ENCODE measurements at places on chromosomes 2 and 18.

DNA sequence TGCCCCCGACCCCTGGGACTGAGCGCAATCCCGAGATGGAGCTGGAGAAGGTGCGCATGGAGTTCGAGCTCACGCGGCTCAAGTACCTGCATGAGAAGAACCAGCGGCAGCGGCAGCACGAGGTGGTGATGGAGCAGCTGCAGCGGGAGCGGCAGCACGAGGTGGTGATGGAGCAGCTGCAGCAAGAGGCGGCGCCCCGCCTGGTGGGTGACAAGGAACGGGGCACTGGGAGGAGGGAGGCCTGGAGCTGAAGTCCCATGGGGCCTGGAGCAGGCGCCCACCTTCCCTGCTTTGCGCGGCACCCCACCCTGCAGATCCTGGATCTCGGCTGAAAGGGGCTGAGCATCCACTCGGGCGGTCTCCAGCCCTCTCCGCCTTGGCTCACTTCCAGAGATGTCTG lies 1.2 kb downstream of the TMEM247 start:
- DNase-seq = no peak

- DNase-seq = no peak
Measured at GRCh38 chr2:70468878-70469277, 84.7 kb downstream of the TGFA start.

GRCh38 chr2:201813996-201814760 lies 7.8 kb downstream of the CDK15 start:
- no peak for DNase-seq

- DNase-seq = no peak
Measured at GRCh38 chr2:147501968-147502367, 342.9 kb upstream of the ACVR2A start.

DNA sequence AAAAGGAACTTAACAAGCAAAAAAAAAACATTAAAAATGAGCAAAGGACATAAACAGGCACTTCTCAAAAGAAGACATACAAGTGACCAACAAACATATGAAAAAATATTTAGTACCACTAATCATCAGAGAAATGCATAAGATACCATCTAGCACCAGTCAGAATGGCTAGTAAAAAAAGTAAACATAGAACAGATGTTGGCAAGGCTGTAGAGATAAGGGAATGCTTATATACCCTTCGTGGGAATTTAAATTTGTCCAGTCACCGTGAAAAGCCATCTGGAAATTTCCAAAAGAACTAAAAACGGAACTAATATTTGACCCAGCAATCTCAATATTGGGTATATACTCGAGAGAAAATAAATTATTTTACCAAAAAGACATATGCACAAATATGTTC lies 1751.3 kb upstream of the LRRTM1 start:
- no peak for DNase-seq

- no peak for DNase-seq
Measured at GRCh38 chr2:47784352-47784851, 1.5 kb downstream of the MSH6 start.

GRCh38 chr2:229350117-229350805 lies 79.2 kb upstream of the PID1 start:
- DNase-seq = no peak

GRCh38 chr18:57372444-57372843 lies 20.1 kb downstream of the ST8SIA3 start:
- DNase-seq = no peak

DNA sequence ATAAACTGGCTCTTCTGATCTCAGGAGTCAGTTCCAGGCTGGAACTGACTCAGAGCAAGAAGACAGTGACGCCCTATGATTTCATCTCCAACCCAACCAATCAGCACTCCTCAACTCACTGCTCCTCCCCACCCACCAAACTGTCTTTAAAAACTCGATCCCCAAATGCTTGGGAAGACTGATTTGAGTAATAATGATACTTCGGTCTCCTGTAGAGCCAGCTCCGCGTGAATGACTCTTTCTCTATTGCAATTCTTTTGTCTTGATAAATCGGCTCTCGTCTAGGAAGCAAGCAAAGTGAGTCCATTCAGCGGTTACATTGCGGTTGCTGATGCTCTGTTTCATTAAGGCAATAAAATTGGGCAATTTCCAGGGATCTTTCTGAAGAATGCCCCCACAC lies 1025.3 kb upstream of the CNTNAP5 start:
- no peak for DNase-seq

- DNase-seq = no peak
Measured at GRCh38 chr18:54558609-54559585, 32.1 kb upstream of the DYNAP start.

GRCh38 chr2:22189893-22190480 lies 1066.2 kb downstream of the TDRD15 start:
- no peak for DNase-seq

GRCh38 chr2:44889096-44889495 lies 52.4 kb upstream of the SIX3 start:
- no peak for DNase-seq

DNA sequence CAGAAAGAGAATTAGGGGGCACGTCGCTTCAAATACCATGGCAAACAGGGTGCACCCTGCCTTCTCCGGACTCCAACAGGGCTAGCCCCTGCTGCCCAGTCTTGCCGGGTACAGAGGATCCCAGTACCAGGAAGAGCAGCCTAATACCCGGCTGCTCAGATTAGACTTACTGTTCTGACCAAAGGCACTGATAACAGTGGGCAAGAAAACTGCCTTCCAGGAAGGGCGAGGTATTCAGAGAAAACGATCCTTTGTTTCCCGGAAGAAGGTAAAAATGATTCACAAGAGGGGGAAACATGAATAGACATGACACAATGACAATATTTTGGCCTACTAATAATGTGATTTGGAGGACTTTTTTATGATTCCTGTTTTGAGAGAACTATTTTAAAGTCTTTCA lies 99.9 kb downstream of the SS18 start:
- no peak for DNase-seq

GRCh38 chr2:106147665-106148064 lies 46.4 kb downstream of the UXS1 start:
- DNase-seq = no peak

- peak; percentile 75 for DNase-seq
Measured at GRCh38 chr2:160210599-160211138, 10.6 kb upstream of the ITGB6 start.

DNA sequence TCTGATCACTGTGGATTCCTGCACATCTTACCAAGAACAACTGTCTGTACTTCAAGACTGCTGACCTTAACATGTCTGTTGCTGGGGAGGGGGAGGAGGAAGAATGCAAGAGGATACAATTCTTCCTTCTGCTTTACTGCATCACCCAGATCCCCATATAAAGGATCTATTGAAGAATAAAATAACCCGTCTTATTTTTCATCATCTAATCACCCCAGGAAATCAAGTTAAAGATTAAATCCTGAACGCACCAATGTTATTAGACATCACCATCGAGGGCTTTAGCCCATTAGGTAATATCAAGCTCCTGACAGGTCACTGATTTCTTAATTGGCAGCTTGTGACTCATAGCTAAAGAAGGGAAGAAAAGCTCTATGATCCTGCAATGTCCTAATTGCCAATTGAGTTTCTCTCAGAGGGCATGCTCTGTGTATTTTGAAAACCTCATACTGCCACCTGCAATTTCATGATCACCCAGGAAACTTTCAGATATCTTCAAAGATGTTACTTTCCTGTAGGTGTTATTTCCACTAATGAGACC lies 75.4 kb upstream of the KCNE4 start:
- DNase-seq = no peak

GRCh38 chr2:73212448-73213176 lies 1.4 kb upstream of the SMYD5 start:
- peak; percentile 81 for DNase-seq

DNA sequence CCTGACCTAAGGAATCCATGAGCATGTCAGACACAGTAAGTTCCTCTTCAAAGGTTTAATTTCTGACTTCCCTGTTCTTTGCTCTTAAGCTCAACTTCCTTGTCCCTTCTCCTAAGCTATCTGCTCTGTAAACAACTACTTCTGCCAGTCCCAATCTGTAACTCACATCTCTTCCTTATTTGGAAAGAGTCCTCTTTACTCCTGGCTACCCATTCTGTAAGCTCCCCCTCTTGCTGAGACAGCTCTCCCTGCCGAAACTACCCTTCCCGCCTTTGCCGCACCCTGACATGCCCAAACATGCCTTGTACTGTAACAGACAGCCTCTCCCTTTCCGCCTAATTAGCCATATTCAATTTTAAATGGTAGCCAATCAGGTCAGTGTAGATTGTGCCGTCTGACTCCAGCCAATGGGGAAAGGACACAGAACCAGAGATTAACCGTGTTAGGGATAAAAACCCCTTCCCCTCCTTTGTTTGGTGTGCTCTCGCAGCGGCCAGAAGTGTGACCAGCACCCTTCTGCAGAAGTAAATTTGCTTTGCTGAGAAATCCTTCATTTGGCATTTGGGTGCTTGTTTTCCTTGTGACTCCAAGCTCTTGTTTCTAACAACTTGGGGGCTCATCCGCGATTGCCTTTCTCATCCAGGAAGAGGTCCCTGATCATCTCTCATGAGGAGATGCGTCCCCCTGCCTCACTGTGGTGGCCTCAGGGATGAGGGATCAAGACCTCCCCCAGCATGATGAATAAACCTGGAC lies 49.0 kb downstream of the PIAS2 start:
- no peak for DNase-seq

- DNase-seq = no peak
Measured at GRCh38 chr2:155250800-155251199, 552.3 kb downstream of the KCNJ3 start.

DNA sequence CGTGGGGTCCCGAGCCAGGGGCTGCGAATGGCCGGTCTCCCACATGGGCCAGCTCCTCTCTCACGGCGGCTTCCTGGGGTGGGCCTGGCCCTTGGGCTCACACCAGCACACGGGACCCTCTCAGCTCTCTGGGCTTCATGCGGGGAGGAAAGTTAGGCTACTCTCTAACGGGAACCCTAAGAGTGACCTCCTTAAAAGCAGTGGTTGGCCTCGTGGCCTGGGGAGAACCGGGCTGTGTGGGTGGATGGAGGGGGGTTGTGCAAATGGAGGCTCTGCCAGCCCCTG lies 25.8 kb downstream of the RTP5 start:
- no peak for DNase-seq

- DNase-seq = no peak
Measured at GRCh38 chr2:126513033-126513432, 142.9 kb upstream of the GYPC start.

DNA sequence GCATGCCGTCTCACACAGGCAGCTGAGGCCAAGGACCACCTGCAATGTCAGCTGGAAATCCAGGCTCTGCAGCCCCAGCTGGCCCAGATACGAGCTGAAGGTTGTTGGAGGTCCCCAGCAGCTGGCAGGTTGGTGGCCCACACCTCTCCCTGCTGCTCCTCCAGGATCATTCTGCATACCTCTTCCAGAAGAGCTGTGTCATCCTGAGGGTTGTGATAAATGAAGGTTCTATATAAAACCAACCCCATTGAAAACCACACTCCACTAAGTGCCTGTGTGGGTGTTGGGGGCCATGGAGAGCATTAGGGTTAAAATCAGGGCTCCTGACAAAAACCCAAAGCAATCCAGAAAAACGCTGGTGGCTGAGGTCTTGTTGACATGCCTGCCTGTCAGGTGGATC lies 50.4 kb downstream of the C1QL2 start:
- no peak for DNase-seq

GRCh38 chr18:68121308-68121707 lies 593.6 kb downstream of the TMX3 start:
- DNase-seq = no peak

- no peak for DNase-seq
Measured at GRCh38 chr2:9249020-9249800, 42.6 kb downstream of the ASAP2 start.

DNA sequence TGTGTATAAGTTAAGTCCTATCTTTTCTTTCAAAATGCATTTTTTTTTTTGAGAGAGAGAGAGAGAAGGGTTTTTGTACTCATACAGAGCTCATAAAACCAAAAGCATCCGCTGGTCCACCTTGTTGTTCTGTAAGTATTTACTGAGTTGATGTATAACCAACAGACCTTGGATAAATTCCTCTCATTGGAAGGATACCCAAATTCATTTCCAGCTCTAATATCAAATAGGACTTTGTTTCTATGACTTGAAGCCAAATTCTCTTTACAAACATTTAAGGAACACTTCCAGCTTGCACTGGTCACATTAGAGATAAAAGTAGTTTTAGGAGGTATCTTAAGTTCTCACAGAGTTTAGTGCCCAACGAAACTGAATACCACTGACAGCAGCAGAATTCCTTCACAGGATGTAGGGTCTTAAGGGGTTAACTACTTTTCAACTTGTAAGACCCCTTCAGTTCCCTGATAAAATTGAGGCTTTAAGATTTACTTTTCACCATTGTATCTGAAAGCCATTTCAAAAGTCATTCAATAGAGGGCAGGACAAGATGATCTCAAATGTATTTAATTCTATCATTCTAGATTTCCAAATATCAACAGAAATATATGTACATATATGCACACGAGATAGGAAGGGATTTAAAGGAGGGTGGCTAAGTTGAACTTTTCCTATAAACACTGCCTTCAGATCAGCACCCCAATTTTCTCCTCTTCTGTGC lies 1398.5 kb upstream of the CELF4 start:
- DNase-seq = no peak

GRCh38 chr2:175372704-175373701 lies 191.5 kb upstream of the ATP5MC3 start:
- DNase-seq = no peak

GRCh38 chr2:96412307-96413258 lies 77.0 kb downstream of the NCAPH start:
- DNase-seq = no peak

Measured in activated naive CD4-positive, alpha-beta T cell treated with Interleukin-2 at 50 U/mL for 16 hours (primary cell).